ENCODE measurements at places on chromosomes 5 and 9. TPM values are rescaled to one million over a fixed set of nuclear protein-coding genes. Genes with fewer than 3 reads are reported as not detected.

The AOPEP gene
- 10.7 TPM for total RNA-seq

DNA sequence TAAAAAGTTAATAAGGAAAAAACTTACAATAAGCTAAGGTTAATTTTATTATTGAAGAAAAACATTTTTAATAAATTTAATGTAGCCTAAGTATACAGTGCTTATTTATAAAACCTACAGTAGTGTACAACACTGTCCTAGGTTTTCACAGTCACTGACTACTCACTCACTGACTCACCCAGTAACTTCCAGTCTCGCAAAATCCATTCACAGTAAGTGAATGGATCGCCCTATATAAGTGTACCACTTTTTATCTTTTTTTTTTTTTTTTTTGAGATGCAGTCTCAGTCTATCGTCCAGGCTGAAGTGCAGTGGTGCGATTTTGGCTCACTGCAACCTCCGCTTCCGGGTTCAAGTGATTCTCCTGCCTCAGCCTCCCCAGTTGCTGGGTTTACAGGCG is 47.7 kb downstream of the FNIP1 start:
- DNase-seq, result no peak

The TPPP gene
- total RNA-seq, result 0.53 TPM

- DNase-seq, result no peak
Measured at GRCh38 chr5:140142856-140143255, 17.1 kb downstream of the IGIP start.

The BHMT2 gene
- total RNA-seq, result not detected

DNA sequence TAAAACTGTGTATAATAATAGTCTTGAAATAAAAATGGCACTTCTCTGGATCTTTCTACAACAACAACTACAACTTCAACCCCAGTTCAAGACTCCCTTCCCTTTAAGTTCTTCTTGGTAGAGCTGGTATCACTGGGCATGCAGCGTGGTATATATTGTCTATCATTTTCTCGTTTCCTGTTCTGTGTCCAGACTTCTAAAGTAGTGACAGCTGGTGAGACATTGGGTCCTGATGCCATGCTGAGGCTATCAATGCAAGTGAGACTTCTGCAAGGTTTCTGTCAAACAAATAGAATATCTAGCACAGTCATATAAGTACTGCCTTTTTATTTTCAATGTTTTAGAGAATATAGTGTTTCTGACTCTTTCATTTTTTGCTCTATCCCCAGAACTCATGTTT is 123.0 kb upstream of the GRIN3A start:
- no peak for DNase-seq

DNA sequence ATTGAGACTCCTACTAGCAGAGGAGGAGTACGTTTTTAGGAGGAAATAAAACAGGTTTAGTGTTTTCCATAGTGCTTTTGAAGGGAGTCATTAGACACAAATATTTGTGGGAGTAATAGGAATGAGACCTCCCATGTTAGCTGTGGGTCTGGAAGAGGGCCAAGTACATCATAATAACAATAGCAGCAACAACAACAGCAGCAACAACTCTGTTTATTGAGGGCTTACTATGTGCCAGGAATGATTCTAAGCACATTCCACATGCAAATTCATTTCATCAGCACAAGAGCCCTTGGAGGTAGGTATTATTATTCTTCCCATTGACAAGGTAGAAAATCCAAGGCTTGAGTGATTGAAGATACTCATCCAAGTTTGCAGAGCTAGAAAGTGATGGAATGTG is 384.2 kb upstream of the RPS23 start:
- DNase-seq, result no peak

The PCDHGC4 gene
- not detected for total RNA-seq

- DNase-seq, result no peak
Measured at GRCh38 chr9:97808415-97808814, 44.6 kb upstream of the FOXE1 start.

- no peak for DNase-seq
Measured at GRCh38 chr9:110036286-110036685, 171.7 kb downstream of the C9orf152 start.

GRCh38 chr9:95383185-95383676 is 65.7 kb upstream of the FANCC start:
- no peak for DNase-seq

The TMEM215 gene
- not detected for total RNA-seq

- no peak for DNase-seq
Measured at GRCh38 chr9:17587113-17587512, 8.2 kb downstream of the SH3GL2 start.

DNA sequence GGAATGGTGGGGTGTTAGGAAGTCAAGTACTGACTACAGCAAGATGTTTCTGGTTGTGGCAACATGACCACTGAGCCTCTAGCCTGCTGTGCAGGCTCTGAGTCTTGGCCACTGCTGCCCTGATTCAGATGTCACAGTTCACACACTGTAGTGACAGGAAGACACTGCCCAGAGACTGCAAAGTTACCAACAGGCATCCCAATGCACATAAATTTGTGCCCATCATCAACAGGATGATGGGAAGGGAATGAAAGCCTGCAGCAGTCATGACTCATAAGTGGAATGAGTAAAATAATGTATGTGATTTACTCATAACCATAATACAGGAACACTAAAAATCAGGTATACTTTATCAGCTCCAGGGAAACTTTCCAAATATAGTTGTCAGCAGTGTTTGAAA is 251.6 kb upstream of the HAPLN1 start:
- no peak for DNase-seq

The PDZD2 gene
- total RNA-seq, result not detected

The AIF1L gene
- total RNA-seq, result 1.4 TPM

DNA sequence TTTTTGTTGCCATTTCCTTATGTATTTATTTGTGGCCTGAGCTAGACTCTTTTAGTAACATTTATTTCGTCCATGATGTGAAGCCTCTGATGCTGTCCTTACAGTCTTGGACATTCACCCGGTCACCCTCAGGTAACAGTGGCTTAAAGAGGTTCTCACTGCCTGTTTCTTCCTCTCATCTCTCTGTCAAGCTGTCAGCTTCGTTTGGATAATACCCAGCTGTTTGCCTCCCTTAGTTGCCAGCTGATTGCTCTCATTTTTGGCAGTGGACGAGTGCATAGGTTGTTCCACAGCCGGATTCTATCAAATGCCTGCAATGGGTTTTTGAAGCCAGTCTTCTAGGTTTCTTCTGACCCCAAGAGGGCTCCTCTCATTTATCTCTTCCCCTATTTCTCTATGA is 427.7 kb downstream of the MED10 start:
- no peak for DNase-seq

The GRPEL2 gene
- total RNA-seq, result 32.9 TPM

The KCTD16 gene
- total RNA-seq, result 0.27 TPM

The SPINK6 gene
- not detected for total RNA-seq

- DNase-seq, result no peak
Measured at GRCh38 chr9:94833802-94834201, 107.3 kb downstream of the AOPEP start.

DNA sequence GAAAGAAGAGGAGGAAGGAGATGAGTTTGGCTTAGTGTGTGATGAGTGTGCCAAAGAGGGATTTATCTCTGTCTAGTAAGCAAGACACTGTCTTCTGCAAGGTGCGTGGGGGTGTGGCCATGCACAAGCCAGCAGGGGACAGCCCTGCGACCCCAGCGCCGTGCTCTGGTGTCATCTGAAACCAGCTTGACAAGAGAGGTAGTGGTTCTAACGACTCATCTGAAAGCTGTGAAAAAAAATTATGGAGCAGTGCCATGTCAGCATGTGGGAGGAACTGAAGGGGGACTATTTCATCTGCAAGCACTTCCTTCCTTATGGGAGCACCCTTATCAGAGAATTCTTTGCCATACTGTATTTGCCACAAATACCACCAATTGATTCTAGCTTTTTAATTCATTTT is 398.6 kb downstream of the PSAT1 start:
- no peak for DNase-seq

DNA sequence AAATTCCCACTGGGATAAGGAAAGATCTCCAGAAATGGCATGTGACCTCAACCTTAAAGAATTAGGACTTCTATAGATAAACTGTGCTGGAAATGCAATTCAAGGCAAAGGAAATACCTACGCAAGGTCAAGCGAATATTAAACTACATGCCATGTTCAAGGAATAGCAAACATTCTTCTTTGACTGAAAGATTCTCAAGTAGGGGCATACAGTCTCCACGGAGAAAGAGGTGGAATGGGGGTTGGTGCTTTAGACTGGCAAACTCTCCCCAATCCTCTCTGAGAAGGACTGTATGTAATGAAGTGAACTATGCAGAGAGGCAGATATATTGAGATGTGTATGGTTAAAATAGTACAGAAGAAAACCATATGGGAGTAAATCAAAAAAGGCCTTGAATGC is 6.1 kb downstream of the RICTOR start:
- no peak for DNase-seq

DNA sequence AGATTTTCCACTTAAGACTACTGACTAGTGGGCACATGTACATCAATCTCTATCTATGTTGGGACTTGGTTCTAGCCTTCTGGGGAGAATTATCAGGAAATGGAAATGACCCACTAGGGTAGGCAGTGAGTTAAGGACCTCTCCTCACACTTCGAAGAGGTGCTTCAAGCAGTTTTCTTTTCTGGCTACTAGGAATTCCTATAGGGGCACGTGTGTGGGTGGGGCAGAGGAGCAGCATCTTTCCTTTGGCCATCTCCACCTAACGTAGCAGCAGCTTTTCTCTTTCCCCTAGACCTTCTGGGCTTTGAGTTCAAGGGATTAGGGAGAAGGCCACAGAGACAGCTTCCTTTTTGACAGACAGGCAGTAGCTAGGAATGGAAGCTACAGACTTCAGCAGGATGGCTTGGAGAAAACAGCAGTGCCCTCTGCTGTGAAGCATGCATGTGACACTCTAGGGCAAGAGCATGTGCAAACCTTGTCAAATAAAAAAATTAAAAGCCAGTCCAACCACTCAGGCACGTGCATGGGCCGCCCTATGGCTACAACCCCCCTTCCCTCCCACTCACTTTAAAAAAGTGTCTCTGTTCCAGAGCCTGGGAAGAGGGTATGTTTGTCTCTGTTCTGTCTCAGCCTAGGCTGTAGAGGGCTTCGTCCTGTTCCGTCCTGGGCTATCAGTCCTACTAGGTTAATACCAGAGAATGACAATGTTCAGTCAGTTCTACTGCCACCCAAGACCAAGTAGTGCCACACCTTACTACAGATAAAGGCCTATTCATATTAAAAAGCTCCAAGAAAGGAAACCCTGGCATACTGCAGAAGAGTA is 8.7 kb upstream of the GFRA3 start:
- peak; percentile 21 for DNase-seq

DNA sequence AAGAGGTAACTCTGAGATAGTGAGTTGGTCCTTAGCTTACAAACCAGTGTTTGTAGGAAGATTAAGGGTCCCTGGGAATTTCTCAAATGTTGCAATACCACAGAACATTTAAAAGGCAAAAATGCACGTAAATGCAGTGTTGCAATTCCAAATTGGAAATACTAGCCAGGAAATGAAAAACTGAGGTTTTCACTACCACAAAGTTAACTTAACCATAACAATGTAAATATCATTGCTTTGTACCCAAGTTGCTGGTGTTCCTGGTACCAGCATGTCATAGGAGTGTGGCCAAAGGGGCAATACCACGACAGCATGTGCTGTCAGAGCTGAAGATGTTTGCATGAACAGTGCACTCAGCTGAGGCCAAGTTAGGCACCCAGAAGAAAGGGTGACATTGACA is 382.9 kb downstream of the GLIS3 start:
- no peak for DNase-seq

The EPB41L4B gene
- total RNA-seq, result 0.21 TPM

DNA sequence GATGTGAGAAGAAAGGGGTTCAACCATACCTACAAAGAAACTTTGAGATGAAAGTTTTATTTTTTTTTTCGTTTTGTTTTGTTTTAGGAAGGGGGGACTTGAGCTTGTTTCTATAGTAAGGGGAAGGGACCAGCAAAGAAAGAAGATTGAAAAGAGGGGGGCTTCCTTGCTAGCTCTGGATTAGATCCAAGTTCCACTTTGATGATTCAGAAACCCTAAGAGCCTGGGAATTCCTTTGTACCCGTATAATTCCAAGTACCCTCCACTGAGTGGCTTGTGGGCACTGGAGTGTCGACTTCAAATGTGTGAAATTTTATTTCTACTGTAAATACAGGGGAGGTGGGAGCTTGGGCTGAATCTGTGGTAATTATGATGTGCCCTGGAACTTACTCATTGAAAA is 10.9 kb downstream of the MAMDC2 start:
- DNase-seq, result no peak

The SLC36A2 gene
- not detected for total RNA-seq

The F2RL1 gene
- total RNA-seq, result 2.9 TPM

- no peak for DNase-seq
Measured at GRCh38 chr9:77588271-77588937, 59.7 kb downstream of the GNA14 start.

Measured in activated CD4-positive, alpha-beta memory T cell treated with anti-CD3 and anti-CD28 coated beads for 36 hours (primary cell).